Kidney glomerular epithelial cell (primary cell): ENCODE measurements at places on chromosomes 5 and 9.
A peak's percentile ranks its signal among the peaks of the same experiment; 100 is the strongest.

DNA sequence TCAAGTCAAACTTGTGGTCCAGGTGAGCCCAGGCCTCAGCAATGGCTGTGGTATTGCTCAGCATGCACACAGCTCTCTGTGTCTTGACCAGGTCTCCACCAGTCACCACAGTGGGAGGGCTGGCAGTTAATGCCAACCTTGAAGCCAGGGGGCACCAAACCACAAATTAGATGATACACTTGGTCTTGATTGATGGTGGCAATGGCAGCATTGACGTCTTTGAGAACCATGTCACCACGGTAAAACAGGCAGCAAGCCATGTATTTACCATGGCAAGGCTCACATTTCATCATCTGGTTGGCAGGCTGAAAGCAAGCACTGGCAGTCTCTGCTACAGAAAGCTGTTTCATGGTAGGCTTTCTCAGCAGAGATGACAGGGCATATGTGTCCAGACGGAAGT is 40.0 kb downstream of the NIM1K start:
- no peak for DNase-seq

DNA sequence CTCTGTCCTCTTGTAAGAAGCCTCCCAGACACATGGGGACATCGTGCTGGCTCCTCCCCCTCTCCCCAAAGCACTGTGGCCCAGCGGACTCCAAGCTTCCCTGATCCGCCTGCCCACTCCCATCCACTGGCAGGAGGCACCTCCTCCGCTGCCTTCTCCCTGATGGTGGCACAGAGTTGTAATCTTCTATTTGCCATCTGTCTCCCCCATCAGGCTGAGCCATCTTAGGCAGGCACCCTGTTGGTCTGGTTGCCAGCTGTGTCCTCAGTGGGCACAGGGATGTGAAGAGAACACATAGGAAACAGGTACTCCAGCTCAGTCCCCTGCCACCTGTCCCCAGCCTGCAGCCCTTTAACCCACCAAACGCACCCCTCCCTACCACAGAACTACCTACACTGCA is 5.4 kb upstream of the ZDHHC12 start:
- DNase-seq, result no peak

- DNase-seq, result no peak
These were observed 33.0 kb upstream of the ANGPTL2 start for GRCh38 chr9:127155314-127155960.

DNA sequence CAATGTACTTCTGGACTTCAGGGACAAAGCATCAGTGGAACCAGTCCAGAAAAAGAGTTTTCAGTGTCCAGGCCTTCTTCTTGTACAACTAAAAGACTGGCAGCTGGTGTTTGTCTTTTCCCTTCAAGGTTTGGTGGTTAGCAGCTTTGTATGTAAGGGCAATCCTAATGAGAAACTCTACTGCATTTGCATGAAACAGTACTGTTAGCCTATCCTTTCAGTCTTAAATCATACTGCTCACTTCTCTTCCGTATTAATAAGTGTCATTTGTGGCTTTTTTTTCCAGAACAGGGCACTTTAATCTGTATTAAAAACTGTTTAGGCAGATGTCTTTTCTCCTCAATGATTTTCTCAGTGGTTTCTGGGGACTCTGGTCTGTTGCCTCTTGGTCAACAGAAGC is 48.9 kb downstream of the FAM174A start:
- DNase-seq, result no peak

DNA sequence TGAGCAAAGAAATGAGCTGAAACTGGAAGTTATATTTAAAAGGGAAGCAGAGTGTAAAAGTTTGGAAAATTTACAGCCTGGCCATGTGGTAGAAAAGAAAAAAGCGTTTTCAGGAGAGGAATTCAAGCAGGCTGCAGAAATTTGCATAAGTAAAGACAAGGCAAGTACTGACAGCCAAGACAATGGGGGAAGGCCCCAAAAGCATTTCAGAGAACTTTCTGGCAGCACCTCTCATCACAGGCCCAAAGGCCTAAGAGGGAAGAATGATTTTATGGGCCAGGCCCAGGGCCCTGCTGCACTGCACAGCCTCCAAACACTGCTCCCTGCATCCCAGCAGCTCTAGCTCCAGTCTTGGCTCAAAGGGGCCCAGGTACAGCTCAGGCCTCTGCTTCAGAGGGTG is 169.7 kb downstream of the GLIS3 start:
- DNase-seq, result no peak

DNA sequence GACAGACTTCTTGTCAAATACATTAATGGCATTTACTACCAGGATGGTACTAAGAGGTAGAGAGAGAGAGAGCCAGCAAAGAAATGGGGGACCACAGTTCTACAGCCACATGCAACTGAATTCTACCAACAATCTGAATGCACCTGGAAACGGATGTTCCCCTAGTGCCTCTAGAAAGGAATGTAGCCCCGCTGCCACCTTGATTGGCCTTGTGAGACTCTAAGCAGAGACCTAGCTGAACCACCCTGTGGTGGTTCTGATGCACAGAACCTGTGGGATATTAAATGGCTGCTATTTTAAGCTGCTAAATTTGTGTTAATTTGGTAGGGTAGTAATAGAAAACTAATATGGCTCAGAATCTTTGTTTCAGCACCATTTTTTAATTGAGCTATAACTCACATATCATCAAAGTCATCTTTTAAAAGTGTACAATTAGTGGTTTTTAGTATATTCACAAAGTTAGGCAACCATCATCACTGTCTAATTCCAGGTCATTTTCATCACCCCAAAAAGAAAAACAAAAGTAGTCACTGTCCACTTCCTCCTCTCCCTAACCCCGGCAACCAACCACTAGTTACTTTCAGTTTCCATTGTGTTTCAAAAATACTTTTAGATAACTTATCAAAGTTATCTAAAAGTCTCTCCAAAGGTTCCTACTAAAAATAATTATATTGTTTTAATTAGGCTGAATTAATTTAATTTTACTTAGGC is 51.7 kb downstream of the CPLANE1 start:
- no peak for DNase-seq

DNA sequence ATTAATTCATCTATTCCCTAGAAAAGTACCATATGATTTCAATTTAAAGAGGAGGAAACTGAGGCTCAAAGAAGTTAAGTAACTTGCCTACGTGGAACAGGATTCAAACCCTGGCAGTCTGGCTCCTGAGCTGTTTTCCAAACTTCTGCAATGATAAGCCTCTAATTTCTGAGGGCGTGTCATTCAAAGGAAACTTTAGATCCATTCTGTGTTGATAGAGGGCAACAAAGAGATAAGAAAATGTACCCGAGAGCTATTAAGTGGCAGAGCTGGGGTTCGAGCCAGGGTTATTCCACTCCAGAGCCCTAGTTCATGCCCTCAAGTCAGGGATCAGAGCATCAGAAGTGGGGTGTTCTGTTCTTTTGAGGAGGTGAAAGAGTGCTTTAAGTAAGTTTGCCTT is 131.4 kb downstream of the ARL15 start:
- DNase-seq, result no peak

- peak; percentile 9 for DNase-seq
These were observed 70.1 kb downstream of the KIAA1958 start for GRCh38 chr9:112556497-112557442.

DNA sequence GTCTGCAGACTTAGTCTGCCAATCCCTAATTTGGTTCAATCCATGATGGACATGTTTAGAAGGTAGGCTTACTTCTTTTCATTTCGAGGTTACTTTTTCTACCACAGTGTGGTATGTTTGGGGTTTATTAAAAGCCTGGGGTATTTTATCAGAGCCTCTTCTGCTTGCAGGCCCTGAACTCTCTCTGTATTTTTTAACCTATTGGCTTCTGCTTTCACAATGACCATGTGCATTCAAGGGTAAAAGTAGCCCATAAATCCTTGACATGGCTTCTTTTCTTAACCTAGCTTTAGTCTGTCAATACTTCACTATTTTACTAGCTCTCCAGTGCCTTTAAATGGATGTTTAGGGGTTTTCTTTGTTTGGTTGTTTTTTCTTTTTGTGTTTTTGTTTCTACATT is 286.6 kb downstream of the FER start:
- no peak for DNase-seq

DNA sequence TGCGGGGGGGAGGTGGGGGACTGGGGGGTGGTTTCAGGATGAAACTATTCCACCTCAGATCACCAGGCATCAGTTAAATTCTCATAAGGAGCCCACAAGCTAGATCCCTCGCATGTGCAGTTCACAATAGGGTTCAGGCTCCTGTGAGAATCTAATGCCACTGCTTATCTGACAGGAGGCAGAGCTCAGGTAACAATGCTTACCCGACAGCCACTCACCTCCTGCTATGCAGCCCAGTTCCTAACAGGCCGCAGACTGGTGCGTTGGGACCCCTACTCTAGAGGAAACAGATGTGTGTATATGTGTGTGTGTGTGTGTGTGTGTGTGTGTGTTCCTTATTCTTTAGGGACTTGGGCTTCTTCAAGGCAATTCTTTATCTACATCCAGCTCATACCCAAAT is 352.3 kb upstream of the CCNH start:
- DNase-seq, result no peak

GRCh38 chr9:112726428-112726827 is 8.5 kb upstream of the INIP start:
- DNase-seq, result no peak

- no peak for DNase-seq
These were observed 4.3 kb downstream of the TMEFF1 start for GRCh38 chr9:100477241-100477640.

- DNase-seq, result no peak
These were observed 644.5 kb downstream of the KCTD16 start for GRCh38 chr5:144815131-144815530.

GRCh38 chr5:171094356-171094755 is 214.7 kb upstream of the TLX3 start:
- DNase-seq, result no peak

- no peak for DNase-seq
These were observed 1.1 kb downstream of the GCNT4 start for GRCh38 chr5:75051217-75051751.

- no peak for DNase-seq
These were observed 69.1 kb upstream of the NR3C1 start for GRCh38 chr5:143472576-143472975.

DNA sequence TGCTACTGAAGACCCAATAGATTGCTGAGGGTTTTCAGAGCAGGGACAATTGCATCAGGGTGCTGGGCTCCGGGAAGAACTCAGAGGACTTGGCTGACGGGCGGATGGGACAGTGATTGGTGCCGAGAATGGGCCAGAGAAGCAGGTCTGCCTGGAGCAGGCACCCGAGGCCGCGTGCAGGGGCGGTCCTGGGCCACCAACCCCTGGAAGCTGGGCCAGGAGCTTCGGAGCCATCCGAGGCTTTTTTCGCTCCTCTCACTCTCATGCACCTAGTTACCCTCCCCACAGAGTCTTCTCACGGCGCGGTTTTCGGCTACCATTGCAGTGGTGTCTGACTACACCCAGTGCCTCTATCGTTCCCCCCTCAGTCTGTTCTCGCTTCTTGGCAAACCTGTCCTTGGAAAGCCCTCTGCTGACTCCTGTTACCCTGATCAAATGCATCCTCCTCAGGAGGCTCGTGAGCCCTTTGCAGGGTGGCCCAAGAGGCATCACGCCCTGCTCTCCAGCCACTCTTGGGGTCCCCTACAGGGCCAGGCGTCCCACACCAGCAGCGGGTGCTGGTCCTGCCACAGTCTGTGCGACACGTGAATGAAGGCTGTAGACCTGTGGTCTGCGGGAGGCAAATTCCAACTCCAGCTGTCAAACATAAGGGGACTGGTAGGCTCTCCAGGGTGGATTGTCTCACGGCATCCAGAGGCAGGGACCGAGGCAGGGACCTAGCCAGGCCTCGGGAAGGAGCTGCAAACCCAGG is 1.2 kb upstream of the CLPTM1L start:
- no peak for DNase-seq

DNA sequence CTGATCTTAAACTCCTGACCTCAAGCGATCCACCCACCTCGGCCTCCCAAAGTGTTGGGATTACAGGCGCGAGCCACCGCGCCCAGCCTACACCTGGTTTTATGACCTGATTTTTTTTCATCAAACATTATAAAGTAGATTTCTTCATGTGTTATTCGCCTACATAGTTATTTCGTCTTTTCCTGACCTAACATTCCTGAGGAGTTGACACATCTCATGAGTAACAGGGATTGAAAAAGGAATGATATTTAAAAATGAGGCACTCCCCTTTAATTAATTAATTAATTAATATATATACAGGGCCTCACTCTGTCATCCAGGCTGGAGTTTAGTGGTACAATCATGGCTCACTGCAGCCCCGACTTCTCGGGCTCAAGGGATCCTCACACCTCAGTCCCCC is 20.2 kb upstream of the MTMR12 start:
- DNase-seq, result no peak

- no peak for DNase-seq
These were observed 54.3 kb downstream of the SLC46A2 start for GRCh38 chr9:112836394-112836793.

GRCh38 chr5:55645304-55645703 is 66.8 kb downstream of the SLC38A9 start:
- no peak for DNase-seq

GRCh38 chr5:67350618-67351201 is 154.1 kb upstream of the CD180 start:
- DNase-seq, result no peak

GRCh38 chr9:37915911-37916470 is 12.1 kb upstream of the SLC25A51 start:
- no peak for DNase-seq

GRCh38 chr5:73743161-73743560 is 117.2 kb downstream of the ARHGEF28 start:
- DNase-seq, result no peak

DNA sequence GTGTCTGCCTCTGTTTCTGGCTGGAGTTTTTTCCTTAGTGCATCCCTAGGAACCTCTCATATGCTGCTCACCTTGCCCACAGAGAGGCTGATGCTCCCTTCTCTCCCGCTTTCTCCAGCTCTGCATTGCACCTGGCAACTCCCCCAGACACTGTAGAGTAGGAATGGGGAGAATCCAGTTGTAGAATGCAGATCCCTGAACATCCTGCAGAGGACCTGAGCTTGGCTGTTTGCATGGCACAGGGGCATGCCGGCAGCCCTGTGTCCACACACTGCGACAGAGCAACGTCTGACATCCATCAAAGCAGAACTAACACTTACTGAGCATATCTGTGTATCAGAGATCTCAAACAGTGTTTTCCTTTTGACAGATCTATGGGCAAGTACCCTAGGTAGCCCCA is 19.9 kb downstream of the IDNK start:
- DNase-seq, result no peak

GRCh38 chr9:127841087-127841835 is 13.2 kb downstream of the ENG start:
- DNase-seq, result no peak

- DNase-seq, result no peak
These were observed 673.2 kb downstream of the CDH18 start for GRCh38 chr5:19314840-19315239.

GRCh38 chr5:122788996-122789395 is 14.1 kb downstream of the SNX2 start:
- no peak for DNase-seq

- no peak for DNase-seq
These were observed 1.0 kb downstream of the KLF4 start for GRCh38 chr9:107488375-107489143.

GRCh38 chr9:94175669-94176068 is 83.4 kb upstream of the ZNF169 start:
- DNase-seq, result no peak

GRCh38 chr9:31045810-31046209 is 1338.6 kb upstream of the ACO1 start:
- DNase-seq, result no peak

GRCh38 chr5:57277085-57277484 is 103.2 kb downstream of the GPBP1 start:
- DNase-seq, result no peak
